ENCODE measurements at places on chromosomes 13 and 19. TPM values are rescaled to one million over a fixed set of nuclear protein-coding genes. Genes with fewer than 3 reads are reported as not detected.

- DNase-seq, result no peak
Observed at GRCh38 chr19:35449359-35450043, 1.4 kb downstream of the FFAR2 start.

GRCh38 chr13:32407854-32408253 is 20.1 kb downstream of the N4BP2L1 start:
- no peak for DNase-seq

The KASH5 gene
- not detected for polyA plus RNA-seq

- DNase-seq, result no peak
Observed at GRCh38 chr19:54209811-54210494, 9.3 kb downstream of the RPS9 start.

- no peak for DNase-seq
Observed at GRCh38 chr13:94827566-94827965, 115.2 kb upstream of the SOX21 start.

DNA sequence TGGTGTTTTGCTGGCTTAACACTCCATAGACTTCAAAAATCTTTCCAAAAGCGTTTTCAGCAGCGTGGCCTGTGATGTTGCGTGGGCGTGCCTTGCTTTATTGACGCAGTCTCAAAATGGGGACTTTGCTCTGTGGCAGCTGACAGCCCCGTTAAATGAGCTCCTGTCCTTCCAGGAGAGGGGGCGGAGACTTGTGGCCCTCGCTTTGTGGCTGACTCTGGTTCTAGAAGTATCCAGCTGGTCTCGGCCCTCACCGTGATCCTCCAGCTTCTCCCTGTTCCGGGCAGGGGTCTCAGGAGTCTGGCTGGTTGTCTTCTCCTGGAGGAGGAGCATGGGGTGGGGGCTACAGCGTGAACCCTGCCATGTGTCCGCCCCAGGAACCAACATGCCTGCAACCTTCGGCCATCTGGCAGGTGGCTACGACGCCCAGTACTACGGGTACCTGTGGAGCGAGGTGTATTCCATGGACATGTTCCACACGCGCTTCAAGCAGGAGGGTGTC is 8.4 kb upstream of the ZNF554 start:
- no peak for DNase-seq

- DNase-seq, result no peak
Observed at GRCh38 chr13:26762745-26763345, 2.3 kb upstream of the GPR12 start.

DNA sequence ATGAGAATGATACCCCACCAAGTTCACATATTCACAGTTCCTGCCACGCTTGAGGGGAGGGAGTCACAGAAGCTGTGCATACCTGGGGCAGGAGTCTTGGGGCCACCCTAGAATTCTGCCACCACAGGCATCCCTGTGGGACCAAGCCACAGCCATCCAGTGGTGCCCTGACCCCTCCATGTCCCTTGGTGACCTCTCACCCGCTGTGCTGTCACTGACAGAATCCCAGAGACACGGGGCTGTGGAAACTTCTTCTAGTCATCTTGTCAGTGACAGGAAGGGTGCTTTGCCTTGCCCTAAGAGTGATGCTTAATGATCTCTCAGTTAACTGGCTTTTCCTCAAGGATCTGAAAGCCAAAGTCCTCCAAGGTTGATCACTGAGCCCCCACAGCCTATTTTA is 58.4 kb upstream of the UQCRFS1 start:
- DNase-seq, result no peak

GRCh38 chr19:38263689-38264485 is 486 bp upstream of the SPINT2 start:
- DNase-seq, result no peak

DNA sequence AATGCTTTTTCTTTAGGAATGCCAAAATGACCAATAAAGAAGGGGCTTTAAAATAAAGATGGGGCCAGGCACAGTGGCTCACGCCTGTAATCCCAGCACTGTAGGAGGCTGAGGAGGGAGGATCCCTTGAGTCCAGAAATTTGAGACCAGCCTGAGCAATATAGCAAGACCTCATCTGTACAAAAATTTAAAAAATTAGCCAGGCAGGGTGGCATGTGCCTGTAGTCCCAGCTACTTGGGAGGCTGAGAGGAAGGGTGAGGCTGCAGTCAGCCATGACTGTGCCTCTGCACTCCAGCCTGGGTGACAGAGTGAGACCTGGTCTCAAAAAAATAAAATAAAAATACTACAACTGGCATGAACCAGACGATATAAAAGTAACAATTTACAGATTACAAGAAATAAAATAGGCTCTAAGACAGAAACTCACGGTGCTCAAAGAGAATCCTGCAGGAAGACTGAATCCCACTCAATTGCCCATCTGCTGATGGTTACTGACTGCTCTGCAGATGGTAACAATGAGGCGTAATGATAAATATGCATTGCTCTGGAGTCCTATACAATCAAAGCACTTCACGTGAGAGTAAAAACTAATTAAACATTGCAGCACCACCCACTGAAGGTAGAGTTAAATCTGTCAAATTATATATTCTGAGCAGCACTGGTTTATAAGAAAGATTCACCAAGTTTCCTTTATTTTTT is 93.2 kb downstream of the LHFPL6 start:
- no peak for DNase-seq

DNA sequence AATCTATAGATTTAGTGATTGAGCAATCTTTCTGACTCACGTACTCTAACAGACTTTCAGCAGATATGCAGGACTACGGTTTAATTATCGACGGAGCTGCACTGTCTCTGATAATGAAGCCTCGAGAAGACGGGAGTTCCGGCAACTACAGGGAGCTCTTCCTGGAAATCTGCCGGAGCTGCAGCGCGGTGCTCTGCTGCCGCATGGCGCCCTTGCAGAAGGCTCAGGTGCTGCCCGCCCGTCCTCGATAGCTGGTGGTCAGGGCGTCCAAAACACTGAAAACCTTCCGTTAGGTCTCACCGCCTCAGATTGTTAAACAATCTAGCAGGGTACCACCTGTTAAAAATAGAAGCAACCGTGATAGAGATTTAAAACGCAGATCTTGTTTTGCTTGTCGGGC is 113.2 kb upstream of the MCF2L start:
- DNase-seq, result no peak

The ADAMTSL5 gene
- polyA plus RNA-seq, result 16.5 TPM

The CABP5 gene
- polyA plus RNA-seq, result not detected

DNA sequence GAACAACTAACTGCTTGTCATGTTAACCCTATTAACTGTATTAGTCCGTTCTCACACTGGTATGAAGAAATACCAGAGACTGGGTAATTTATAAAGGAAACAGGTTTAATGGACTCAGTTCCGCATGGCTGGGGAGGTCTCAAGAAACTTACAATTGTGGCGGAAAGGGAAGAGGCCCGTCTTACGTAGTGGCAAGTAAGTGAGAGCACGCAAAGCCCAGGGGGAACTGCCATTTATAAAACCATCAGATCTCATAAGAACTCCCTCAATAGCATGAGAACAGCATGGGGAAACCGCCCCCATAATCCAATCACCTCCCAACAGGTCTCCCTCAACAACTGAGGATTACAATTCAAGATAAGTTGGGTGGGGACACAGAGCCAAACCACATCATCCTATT is 34.7 kb downstream of the PHF11 start:
- DNase-seq, result no peak

GRCh38 chr19:2327773-2328400 is 499 bp downstream of the LSM7 start:
- DNase-seq, result no peak

DNA sequence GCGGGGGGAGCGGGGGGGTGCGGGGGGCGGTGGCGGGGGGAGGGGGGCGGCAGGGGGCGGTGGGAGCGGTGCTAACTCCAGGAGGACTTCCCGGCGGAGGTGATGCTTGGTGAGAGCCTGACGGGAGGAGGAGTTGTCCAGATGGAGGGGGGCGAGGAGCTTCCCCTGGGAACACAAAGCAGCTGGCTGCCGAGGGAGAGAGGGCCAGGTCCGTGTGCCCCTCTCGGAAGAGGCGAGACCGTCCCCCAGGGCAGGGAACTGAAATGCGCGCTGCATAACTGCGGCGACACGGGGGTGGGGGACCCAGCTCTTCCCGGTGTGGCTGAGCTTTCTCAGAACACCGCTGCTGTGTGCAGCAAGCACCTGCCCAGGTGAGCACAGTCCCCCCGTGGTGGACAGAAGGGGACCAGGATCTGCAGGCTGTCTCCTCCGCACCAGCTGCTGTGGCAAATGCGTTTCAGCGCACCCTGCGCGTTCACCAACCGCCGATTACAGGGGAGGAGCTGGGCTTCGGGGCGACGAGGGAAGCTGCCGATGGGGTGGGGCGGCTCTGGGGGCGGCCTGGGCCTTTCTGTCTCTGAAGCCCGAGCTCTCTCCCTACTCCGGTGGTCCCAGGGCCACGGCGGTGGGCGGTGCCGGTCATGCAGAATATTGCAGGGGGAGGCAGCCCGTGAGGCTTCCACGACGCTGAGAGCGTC is 54.7 kb upstream of the F7 start:
- DNase-seq, result no peak

DNA sequence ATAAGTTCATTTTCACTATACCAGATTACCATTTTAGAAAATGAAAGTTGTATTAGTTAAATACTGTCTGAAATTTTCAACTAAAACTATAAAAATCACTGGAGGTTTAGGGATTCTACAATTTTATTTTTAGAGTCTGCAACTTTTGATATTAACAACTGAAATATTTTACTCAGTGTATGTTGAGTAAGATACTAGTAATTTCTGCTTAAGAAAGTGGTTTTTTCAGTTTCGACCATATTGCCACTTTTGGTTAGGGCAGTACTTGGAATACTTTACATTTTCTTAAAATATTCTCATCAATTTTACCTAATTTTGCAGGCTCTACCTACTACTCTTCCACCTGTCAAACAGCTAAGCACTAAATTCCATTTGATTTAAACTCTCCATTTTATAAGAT is 59.6 kb downstream of the KCNRG start:
- no peak for DNase-seq

The SIGLEC12 gene
- polyA plus RNA-seq, result not detected

DNA sequence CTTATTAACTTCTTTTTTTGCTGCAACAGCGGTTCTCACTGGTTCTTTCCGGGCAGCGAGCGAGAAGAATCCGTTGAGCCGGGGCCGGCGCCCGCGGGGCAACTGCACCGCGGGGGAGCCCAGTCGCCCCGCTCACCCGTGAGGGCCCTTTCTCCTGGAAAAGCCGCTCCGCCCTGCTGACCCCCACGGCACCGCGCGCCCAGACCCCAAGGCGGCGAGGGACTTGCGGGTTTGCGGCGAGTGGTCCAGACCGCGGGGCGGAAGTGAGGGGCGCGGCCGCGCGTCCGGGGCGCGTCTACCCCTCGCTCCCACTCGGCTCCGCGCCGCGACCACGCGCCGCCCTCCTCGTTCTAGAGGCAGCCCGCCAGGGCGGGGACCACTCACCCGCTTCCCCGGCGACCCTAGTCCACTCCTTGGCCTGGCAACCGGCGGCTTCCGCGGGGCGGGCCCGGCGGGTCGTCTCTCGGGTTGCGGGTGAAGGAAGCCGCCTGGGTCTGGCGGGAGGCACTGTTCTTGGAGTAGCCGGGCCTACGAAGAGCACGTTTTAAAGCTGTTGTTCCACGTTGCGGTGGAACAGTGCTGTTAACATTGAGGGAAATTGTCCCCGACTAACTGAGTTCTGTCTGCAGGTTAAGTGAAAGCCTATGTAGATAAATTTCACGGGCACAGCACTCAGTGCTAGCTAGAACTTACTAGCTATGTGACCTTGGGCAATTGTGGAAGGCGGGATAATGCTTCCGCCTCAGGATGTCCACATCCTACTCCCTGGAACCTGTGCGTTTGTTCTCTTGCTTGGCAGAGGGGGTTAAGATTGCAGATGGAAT is at the start of gene NEK3:
Gene NEK3, minus strand, starts transcription at position 439 of the 824 bp plus-strand sequence. CDS start 3,406 bp downstream, outside the sequence.
- DNase-seq, result peak; percentile 28

GRCh38 chr19:823565-824121 is 1.9 kb upstream of the PLPPR3 start:
- DNase-seq, result no peak

GRCh38 chr19:49573425-49573824 is 6.9 kb downstream of the NOSIP start:
- no peak for DNase-seq

The TMEM221 gene
- 1.3 TPM for polyA plus RNA-seq

The OR10H5 gene
- polyA plus RNA-seq, result 0.04 TPM

- DNase-seq, result no peak
Observed at GRCh38 chr19:50649433-50650391, at the start of gene C19orf81. Gene C19orf81 (plus strand): TSS chr19:50649445. CDS start chr19:50649445, 0 bp downstream.

DNA sequence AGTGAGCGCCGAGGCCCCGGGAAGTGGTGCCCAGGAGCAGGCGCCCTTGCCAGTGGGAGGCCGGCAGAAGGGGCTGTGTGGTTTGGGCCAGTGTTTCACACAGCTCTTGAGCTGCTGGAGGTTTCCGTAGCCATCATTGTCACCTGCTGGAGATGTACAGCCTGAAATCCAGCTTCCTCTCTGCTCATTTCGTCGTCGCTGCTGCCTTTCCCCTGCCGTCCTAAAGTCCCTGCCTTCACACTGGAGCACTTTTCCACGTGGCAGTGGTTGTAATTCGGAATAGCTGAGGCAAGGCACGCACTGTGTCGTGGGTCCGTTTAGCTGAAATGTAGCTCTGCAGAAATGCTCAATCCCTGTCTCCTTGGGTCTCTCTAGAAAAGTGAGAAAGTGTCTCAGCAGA is 13.2 kb downstream of the DAZAP1 start:
- DNase-seq, result no peak

GRCh38 chr13:111940892-111941291 is 126.1 kb upstream of the SOX1 start:
- DNase-seq, result no peak

The DLEU7 gene
- polyA plus RNA-seq, result 0.16 TPM

- DNase-seq, result no peak
Observed at GRCh38 chr13:50999641-51000040, 90.0 kb downstream of the RNASEH2B start.

DNA sequence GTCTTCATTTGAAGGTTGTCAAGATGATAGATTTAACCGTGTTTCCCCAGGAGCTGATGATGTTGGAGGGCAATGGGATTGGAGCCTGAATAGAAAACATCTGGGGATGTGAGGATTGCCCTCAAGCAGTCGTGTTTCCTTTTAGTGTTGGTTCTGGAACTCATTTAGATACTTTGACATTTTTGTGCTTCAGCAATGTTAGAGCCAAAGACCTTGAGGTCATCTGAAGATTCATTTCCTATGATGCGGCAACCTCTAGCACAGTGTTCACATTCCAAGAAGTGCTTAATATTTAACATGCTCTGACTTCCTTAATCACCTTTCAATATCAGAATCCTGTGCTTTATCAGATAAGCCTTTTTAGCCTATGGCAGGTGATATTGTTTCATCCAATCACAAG is 82.7 kb downstream of the SLC10A2 start:
- DNase-seq, result no peak

- no peak for DNase-seq
Observed at GRCh38 chr19:34818270-34818669, 45.3 kb upstream of the ZNF599 start.

- DNase-seq, result no peak
Observed at GRCh38 chr13:44730851-44731250, 154.7 kb upstream of the TSC22D1 start.

GRCh38 chr19:7795555-7796161 is 32.6 kb downstream of the CLEC4M start:
- DNase-seq, result no peak

The MUC16 gene
- not detected for polyA plus RNA-seq

Measured in forelimb muscle (tissue), 1 donor.